CD4-positive, alpha-beta T cell treated with Interleukin-10 for 1 hour (primary cell): ENCODE measurements at places on chromosomes 2 and 18.

DNA sequence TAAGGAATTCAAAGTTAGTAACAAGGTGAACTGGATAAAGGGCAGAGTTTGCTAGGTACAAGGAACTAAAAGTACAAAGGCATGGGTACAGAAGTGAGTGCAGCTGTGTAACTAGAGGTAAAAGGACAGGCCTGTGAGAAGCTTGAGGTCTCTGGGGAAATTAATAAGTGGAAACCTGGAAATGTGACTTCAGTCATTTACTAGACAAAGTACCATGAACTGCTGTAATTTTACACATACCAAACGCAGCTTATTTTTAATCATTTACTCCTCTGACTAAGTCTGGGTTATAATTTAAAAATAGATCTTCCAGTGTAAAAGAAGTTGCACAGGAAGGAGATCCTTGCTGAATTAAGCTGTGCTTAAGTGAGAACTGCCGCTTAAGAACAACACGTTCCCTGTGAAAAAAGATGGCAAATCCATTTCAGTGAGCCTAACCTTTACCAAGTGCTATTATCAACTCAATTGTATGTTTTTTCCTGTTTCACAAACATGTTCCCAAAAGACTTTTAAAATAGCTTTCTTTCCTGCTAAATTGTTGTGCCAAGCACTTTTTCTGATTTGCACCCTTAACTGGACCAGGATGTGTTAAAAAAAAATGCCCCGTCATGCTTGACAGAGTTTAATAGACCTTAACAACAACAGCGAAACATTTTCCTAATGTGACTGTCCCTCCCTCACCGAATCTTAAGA, 44.3 kb downstream of the CALCRL start:
- DNase-seq, result no peak

DNA sequence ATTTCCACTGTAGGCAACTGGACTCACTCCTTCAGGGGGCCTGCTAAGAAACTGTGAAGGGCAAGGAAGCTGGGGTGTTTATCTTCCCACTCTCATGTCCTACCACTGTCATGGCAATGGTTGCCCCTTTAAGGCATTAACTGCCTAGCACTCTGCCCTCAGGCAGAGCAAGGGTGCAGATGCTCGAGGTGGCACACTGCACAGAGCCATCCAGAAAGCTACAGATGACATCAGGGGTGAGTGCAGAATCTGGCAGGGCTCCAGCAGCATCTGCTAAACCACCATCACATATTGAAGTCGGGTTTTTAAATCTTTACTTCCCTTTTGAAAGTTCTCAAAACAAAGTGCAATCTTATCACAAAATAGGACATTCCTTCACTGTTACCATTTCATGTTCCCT, 75.4 kb downstream of the RAPGEF4 start:
- DNase-seq, result no peak

GRCh38 chr2:82395531-82395930, 2063.5 kb downstream of the SUCLG1 start:
- no peak for DNase-seq

- no peak for DNase-seq
Observed at GRCh38 chr2:25445464-25445863, 103.7 kb upstream of the DNMT3A start.

DNA sequence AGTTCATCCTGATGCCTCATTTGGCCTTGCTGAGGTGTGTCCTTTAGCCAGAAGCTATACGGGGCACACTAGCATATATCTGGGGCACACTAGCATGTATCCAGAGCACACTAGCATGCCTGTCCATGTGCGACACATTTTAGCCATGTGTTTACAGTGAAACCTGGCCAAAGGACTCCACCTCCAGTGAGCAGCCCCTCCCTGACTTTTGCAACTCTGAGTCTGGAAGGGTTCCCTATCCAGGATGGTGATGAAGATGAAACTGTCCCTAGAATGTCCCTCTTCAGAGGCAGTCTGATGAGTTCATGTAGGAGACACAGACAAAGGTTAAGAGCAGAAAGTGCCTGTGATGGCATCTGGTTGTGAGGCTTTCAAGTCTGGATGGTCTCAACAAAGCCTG, 61.4 kb upstream of the LGALSL start:
- no peak for DNase-seq

- DNase-seq, result peak; percentile 56
Observed at GRCh38 chr2:171319164-171319810, 114.5 kb downstream of the METTL8 start.

DNA sequence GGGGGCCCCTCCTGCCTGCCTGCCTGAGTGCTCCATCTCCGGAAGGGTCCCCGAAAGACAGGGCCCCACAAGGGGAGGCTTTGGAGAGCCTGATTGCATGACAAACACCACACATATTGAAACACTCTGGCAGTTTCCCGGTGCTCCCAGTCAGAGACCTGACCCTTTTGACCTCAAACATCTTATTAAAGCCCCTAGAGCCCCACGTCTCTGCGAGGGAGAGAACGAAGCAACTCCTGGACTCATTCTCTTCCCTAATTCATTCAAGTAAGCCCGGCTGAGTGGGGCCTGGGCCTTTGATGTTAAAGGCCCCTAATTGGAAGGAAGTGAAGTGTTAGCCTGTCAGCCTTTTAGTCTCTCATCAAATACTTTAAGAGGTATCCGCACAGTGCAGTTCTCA, 335.6 kb downstream of the CYRIA start:
- DNase-seq, result no peak

GRCh38 chr2:219662566-219662965, 35.1 kb downstream of the SLC4A3 start:
- no peak for DNase-seq

- DNase-seq, result no peak
Observed at GRCh38 chr2:54196646-54197045, 59.4 kb downstream of the TSPYL6 start.

GRCh38 chr2:42922790-42923579, 130.6 kb upstream of the HAAO start:
- DNase-seq, result no peak

GRCh38 chr18:42745931-42746330, 369.6 kb downstream of the RIT2 start:
- no peak for DNase-seq

- DNase-seq, result no peak
Observed at GRCh38 chr2:235224410-235224809, 269.4 kb upstream of the AGAP1 start.

GRCh38 chr2:8447610-8448221, 234.1 kb upstream of the ID2 start:
- DNase-seq, result no peak

- no peak for DNase-seq
Observed at GRCh38 chr18:916562-916961, 11.9 kb downstream of the ADCYAP1 start.
